Naive thymus-derived CD4-positive, alpha-beta T cell (primary cell): ENCODE measurements at places on chromosomes 2 and 18. TPM values are rescaled to one million over a fixed set of nuclear protein-coding genes. Genes with fewer than 3 reads are reported as not detected.

Gene AFF3
- polyA plus RNA-seq = 4.0 TPM

Gene MC5R
- polyA plus RNA-seq = not detected

Gene REEP1
- polyA plus RNA-seq = 0.05 TPM

Gene NAT8
- not detected for polyA plus RNA-seq

Gene IL36G
- not detected for polyA plus RNA-seq

Gene BCL11A
- 1.5 TPM for polyA plus RNA-seq

Gene SRD5A2
- not detected for polyA plus RNA-seq

Gene SLC5A7
- not detected for polyA plus RNA-seq

Gene MALT1
- 43.8 TPM for polyA plus RNA-seq

Gene DTNA
- not detected for polyA plus RNA-seq

Gene ITPRIPL1
- 0.37 TPM for polyA plus RNA-seq

Gene MC4R
- polyA plus RNA-seq = not detected

Gene NLRC4
- polyA plus RNA-seq = not detected

Gene C1D
- polyA plus RNA-seq = 22.5 TPM

Gene PTMA
- 1,543 TPM for polyA plus RNA-seq

Gene TWIST2
- polyA plus RNA-seq = not detected

Gene HSPD1
- 116 TPM for polyA plus RNA-seq

Gene SERPINB12
- polyA plus RNA-seq = not detected

Gene DDX18
- polyA plus RNA-seq = 43.9 TPM

Gene ARHGEF33
- polyA plus RNA-seq = not detected

Gene BBS5
- 1.6 TPM for polyA plus RNA-seq

Gene ADD2
- 1.8 TPM for polyA plus RNA-seq

Gene C2orf80
- polyA plus RNA-seq = not detected

Gene HOXD4
- polyA plus RNA-seq = not detected

Gene NHEJ1
- 32.7 TPM for polyA plus RNA-seq

Gene AOX1
- not detected for polyA plus RNA-seq

Gene FBXO48
- polyA plus RNA-seq = 0.53 TPM
